AG09309 (cell line): ENCODE measurements at places on chromosomes 1 and 21.

- no peak for DNase-seq
Observed at GRCh38 chr1:230319014-230319747, 107.0 kb downstream of the PGBD5 start.

- DNase-seq = no peak
Observed at GRCh38 chr1:113903501-113904292, 902 bp downstream of the AP4B1 start.

GRCh38 chr1:237108297-237109040 lies 66.5 kb downstream of the RYR2 start:
- no peak for DNase-seq

- no peak for DNase-seq
Observed at GRCh38 chr21:30881480-30881879, at the start of gene KRTAP11-1. TSS of gene KRTAP11-1 (minus strand) at chr21:30881580. CDS start at chr21:30881524, 56 bp downstream.

GRCh38 chr1:67162954-67163353 lies 3.3 kb upstream of the IL23R start:
- no peak for DNase-seq

DNA sequence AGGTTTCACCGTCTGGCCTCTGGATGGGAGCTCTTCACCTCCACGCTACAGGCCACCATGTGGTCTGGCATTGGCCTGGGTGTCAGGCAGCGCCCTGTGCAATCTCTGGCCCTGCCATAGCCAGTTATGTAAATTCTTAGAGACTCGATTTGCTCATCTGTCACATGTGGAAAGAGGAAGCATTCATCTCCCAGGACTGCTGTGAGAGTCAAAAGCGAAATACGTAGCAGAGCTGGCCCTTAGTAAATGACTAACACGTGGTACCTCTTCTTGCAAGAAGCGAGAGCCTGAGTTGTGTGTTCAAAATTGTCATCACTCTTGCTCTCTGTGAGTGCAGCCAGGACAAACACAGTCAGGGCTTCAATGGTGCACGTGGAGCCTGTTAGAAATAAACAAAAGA lies 159.0 kb upstream of the BACE2 start:
- DNase-seq = no peak

DNA sequence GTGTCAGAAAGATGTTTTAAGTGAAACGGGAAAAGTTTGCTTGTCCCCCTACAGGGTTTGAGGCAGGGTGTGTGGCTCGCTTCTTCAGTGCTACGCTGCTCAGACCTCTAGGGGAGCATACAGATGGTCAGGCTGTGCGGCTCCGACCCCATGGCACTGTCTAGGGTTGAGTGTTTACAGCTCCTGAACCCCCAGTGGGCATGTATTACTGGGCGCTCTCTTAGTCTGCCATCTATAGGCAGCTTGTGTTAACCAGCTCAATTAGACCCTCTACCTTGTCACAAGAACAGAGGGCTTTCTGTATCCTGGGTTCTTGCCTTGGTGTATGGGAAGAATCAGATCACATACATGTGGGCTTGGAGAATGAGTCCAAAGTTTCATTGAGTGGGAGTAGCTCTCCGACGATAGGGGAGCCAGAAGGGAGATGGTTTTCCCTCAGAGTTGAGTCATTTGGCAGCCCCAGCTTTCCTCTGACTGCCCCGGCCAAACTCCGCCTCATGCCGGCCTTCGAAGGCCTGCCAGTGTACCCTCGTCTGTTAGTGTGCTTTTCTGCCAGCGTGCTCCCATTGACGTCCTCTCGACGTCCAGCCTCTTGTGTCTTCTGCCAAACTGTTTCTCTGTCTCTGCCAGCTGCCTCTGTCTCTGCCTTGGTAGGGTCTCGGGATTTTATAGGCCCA lies 38.6 kb upstream of the ADGRL4 start:
- DNase-seq = no peak

DNA sequence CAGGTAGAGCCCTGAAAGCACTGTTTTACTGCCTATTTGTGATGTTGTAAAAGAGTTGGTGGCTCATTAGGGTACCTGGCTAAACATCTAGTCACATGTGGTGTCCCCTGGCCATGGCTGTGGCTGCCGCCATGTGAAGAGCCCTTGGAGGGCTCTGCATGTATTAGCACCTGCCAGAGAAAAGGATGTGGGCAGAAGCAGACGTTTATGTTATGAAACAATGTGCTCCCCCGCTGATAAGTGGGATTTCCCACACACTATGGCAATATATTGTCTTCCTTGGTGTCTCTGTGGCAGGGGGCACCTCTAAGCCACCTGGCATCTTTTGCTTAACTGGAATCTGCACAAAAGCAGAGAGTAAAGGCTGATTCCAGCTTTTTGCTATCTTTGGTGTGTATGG lies 9.6 kb downstream of the TENT5C start:
- DNase-seq = no peak
